CD8-positive, alpha-beta memory T cell (primary cell): ENCODE measurements at places on chromosomes 5 and 9.

DNA sequence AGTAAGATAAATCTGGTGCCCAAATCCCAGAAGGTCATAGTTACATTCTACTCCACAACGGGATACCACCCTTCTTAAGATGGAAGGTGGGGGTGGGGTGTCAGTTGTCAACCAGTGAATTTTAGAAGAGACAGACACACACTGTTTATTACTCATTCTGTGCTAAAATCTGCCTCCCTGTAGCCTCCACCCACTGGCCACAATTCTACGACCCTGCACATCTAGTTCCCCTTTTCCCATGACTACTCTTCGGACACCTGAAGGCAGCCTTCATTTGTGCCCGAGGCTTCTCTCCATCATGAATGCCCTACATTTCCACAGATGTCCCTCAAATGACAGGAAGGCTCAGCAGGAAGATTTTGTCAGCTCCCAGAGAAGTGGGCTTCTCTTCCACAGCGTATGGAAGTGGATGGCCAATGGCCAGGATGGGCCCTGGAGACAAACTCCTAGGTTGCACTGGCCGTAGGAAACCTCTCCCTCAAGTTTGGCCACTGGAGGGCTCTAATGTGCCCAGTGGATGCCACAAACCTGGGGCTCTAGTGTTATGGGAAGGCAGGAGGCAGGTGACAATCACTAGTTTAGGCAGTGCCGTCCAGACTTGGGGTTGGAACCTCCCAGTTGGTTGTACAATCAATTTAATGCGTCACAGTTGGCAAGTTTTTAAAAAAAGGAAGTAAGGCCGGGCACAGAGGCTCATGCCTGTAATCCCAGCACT lies 46.6 kb downstream of the PTPN3 start:
- no peak for DNase-seq

DNA sequence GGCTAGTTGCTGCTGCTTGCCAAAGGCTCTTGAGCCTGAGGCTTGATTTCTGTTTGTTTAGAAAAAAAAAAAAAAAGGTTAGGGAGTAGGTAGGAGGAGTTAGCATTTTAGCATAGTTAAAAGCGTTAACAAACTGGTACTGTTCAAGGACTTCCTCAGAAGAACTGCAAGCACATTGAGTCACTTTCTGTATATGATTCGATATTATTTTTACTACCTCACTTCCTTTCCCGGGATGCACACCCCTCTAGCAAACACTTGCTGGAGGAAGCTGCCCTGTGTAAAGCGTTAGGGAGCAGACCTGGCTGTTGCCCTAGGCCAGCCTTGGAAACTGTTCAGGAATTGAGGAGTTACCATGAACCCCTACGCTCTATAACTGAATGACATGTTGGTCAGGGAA lies 15.7 kb upstream of the CEP120 start:
- no peak for DNase-seq

DNA sequence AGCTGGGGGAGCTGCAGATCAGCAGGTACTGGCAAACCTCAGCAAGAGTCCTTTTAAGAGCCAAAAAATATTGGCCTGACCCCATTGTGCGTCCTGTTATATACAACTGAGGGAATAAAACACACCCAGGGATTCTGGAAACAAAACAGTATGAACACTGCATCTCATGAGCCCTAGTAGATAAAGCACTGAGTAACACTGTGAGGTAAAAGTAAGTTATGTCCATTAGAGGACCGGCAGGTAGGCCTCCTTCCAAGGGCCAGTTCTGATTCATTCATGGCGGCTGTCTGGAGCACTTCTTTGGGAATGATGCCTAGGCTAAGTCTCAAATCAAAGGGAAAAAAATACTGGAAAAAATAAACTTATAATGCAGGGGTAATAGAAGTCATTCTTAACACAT lies 64.9 kb downstream of the PDE4D start:
- DNase-seq: no peak

- DNase-seq: no peak
Observed at GRCh38 chr5:60014331-60014730, 120.8 kb upstream of the PDE4D start.

GRCh38 chr9:89842267-89842768 lies 237.5 kb downstream of the GADD45G start:
- no peak for DNase-seq

DNA sequence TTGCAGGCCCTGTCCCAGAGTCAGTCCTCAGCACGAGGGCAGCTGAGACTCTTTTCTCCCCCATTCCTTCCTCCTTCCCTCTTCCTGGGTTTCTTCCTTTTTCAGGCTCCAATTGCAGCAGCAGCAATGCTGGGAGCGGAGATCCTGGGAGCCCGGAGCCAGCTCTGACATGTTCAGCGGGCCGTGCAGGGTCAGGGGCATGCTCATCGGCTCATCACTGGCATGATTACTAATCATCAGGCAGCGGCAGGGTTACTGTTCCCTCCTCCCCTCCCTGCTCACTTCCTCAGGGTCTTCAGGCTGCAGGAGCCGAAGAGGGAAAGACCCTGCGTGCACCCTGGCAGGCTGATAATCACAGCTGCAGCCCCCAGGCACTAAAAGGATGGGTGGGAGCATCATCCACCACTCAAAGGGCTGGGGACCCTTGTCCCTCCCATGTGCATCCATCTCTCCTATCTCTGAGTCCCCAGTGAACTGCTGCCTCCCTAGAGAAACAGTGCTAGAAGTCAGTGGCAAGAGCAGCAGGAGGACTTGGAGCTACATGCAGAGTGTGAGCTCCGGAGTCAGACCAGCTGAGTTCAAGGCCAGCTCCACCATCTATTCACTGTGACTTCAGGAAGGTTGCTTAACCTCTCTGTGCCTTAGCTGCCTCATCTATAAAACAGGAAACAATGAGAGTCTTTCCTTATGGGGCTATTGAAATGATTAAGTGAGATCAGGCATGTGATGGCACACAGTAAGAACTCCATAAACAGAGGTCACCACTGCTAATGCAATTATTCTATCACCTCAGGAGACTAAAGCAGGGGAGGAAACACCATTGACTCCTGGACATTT lies 7.8 kb upstream of the KCNIP1 start:
- no peak for DNase-seq

GRCh38 chr9:121744002-121744686 lies 92.7 kb downstream of the DAB2IP start:
- DNase-seq: peak; percentile 50

- no peak for DNase-seq
Observed at GRCh38 chr9:119963258-119963797, 594.1 kb upstream of the BRINP1 start.

- DNase-seq: no peak
Observed at GRCh38 chr9:133707065-133707762, 30.9 kb downstream of the SARDH start.

DNA sequence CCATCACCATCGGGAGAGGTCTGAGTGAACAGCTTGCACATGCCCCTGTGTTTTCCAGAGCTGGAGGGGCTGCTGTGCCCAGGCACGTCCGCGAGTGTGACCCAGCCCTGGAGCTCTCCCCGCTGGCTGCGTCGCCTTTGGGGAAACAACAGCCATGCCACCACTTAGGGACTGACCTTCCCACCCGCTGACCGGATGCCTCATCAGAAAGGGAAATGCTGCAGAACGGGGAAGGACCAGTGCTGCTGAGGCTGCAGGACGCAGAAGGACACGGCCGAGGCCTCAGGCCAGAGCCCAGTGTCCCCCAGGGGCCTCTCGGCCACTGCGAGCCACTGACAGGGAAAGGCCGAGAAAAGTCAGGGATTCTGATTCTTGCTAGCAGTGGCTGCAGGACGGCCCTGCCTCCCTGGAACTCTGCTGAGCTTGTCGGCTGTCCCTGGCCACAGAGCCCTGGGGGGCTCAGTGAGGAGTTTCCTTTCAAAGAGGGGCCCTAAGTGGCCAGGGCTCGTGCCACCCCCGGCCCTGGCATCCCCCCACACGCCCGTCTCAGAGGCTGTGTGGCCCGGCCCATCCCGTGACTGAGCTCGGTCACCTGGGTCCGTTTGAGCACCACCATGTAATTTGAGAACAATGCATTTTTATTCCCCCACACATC lies 130.8 kb downstream of the ZNF354C start:
- no peak for DNase-seq

DNA sequence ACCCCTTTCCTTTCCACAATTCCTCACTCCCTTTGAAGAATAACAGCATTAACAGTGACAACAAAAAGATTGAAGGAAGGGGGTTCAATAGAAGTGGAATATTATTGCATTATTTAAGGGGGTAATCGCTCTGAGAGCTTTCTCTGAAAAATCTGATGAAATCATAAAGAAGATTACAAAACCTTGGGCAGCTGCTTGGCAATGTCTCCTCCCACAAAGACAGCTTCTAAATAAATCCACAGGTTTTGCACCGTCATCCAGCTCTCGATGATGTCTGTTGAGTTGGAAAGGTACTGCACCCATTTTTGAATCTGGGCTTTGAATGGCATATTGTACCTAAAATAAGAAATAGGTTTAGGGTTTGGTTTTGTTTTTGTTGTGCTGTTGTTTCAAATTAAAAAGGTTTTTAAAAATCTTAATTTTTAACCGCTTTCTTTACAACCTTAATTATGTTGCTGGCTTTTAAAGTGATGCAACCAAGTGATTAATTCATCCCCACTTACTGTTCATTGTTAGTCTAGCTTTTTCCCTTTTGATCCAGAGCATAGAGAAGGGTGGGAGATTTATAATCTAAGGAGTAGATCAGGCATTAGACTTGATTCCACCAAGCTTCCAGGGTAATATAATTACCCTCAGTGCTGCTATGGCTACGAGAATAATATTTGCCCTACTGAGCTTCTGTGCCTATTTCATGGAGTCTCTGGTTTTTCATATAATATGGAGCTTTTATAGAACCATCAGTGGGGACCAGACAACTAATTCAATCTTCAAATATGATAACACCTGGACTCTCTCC lies 85.0 kb downstream of the DNAH5 start:
- no peak for DNase-seq

DNA sequence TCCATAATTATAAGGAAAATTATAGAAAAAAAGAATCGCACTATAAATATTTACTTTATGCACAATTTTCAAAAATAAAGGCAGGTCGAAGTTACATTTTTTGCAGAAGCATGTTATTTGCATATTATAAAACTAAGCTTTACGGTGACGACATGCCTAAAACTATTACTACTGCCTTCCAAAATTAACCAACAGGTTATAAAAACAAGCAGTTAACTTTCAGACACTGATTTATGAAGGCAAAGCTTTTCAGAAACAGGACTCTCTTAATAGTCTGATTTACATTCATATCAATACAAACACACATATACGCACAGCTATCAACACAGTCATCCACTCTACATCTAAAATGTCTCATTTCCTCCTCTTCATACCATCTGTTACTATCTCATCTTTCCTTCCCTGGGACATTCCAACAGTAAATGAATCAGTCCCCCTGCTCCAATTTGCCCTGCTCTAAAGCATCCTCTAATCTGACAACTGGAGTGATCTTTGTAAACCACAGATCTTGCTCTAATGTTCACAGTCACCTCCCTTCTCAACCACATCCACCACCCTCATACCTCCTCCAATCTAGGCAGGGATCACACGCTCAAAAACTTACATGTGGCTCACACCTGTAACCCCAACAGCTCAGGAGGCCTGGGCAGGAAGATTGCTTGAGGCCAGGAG lies 21.6 kb downstream of the FBXW11 start:
- DNase-seq: peak; percentile 28

- no peak for DNase-seq
Observed at GRCh38 chr9:109975574-109976295, 195.7 kb downstream of the PALM2AKAP2 start.

DNA sequence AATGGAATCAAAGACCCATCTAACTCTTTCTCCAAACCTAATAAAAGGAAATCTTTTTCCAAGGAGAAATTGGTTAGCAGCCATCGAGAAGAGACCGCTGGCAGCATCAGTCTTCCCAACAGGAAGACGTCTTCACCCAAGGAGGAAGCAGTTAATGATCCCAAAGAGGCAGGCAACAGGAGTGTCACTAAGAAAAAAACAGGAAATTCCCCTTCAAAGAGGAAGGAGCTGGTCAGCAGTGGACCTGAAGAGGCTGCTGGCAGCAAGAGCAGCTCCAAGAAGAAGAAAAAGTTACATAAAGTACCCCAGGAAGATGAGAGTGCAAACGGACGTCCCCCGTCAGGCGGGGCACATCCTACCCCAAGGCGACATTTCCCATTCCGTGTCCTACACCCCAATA lies 143.7 kb downstream of the ELAVL2 start:
- DNase-seq: no peak

DNA sequence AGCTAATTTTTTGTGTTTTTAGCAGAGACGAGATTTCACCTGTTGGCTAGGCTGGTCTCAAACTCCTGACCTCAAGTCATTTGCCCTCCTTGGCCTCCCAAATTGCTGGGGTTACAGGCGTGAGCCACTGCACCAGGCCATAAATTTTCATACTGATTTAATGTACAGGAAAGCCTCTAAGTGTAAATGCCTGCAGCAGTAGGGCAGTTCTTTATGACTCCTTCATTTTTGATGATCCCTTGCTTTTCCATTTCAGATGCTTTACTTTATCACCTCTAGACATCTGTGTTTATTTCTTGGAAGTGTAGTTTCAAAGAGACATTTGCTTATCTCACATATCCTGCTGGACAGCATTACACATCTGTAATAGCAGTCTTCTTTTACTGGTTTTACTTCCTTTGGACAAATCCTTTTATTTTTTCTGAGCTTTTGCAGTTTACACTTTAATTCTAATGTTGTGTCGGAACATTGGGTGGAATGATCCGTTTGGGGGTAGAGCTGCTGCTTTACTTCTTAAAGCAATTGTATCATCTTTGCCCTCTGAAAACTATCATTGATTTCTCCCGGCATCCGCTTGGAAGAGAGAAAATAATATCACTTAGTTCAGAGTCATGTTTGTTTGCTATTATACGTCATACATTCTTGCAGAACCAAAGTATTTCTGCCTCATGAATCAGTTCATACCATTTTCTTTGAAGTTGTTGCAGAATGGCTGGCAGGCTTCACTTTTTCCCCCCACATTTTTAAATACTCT lies 36.0 kb downstream of the SCGB3A1 start:
- no peak for DNase-seq

DNA sequence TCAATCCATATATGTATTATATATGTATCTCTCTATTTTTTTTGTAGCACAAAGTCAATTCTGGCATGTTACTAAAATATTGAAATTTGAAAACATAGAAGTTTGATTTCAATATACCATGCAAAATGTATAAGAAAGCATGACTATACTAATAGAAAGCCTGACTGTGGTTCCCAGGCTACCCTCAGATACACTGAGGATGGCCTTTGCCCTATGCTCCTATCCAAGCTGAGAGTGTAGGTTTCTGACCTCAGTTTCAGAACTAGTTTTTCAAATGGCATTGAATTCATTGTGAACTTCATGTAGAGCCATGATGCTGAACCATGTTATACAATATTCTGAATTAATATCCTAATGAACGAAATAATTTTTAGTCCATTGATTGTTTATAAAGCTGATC lies 220.4 kb upstream of the IZUMO3 start:
- no peak for DNase-seq

GRCh38 chr5:170504616-170505266 lies 921 bp downstream of the KCNIP1 start:
- no peak for DNase-seq
